ENCODE measurements at places on chromosomes 6 and 20. TPM values are rescaled to one million over a fixed set of nuclear protein-coding genes. Genes with fewer than 3 reads are reported as not detected.

ZNF391 gene
- total RNA-seq: 0.74 TPM

HLA-DPA1 gene
- total RNA-seq: 13.8 TPM

BPIFB1 gene
- not detected for total RNA-seq

WFDC10B gene
- total RNA-seq: not detected

KIF3B gene
- total RNA-seq: 13.9 TPM

DPPA5 gene
- not detected for total RNA-seq

FNDC1 gene
- total RNA-seq: under 0.01 TPM

FERMT1 gene
- 5.7 TPM for total RNA-seq

PPP1R10 gene
- 29.5 TPM for total RNA-seq

ZBTB46 gene
- total RNA-seq: 3.4 TPM

PRDM13 gene
- 3.4 TPM for total RNA-seq

CDH4 gene
- total RNA-seq: 2.1 TPM

TCF21 gene
- total RNA-seq: not detected

RBBP8NL gene
- total RNA-seq: not detected

OR12D3 gene
- not detected for total RNA-seq

PSORS1C1 gene
- 1.5 TPM for total RNA-seq

SLC52A3 gene
- 3.0 TPM for total RNA-seq

SEMG1 gene
- not detected for total RNA-seq

DUSP15 gene
- total RNA-seq: 1.9 TPM

ADGB gene
- not detected for total RNA-seq

CLVS2 gene
- under 0.01 TPM for total RNA-seq

TRIM15 gene
- 0.86 TPM for total RNA-seq

OR2H1 gene
- total RNA-seq: not detected

LRRC73 gene
- 2.1 TPM for total RNA-seq

QRSL1 gene
- total RNA-seq: 15.5 TPM

PDYN gene
- total RNA-seq: not detected

PBOV1 gene
- not detected for total RNA-seq

PKIB gene
- total RNA-seq: 23.7 TPM

LPIN3 gene
- total RNA-seq: not detected

GPLD1 gene
- 2.5 TPM for total RNA-seq

XKR7 gene
- total RNA-seq: 0.12 TPM

TCP11 gene
- 0.06 TPM for total RNA-seq

SLC22A2 gene
- 1.1 TPM for total RNA-seq

GPX5 gene
- total RNA-seq: not detected

ANKRD66 gene
- not detected for total RNA-seq

BPHL gene
- 20.4 TPM for total RNA-seq

KHDC1L gene
- total RNA-seq: not detected

ISM1 gene
- 0.46 TPM for total RNA-seq

GGT7 gene
- 1.5 TPM for total RNA-seq

HLA-E gene
- total RNA-seq: 110 TPM

INSM1 gene
- total RNA-seq: not detected

CRISP3 gene
- total RNA-seq: not detected
